ENCODE measurements at places on chromosomes 6 and 20. TPM values are rescaled to one million over a fixed set of nuclear protein-coding genes. Genes with fewer than 3 reads are reported as not detected.

- no peaks in the 10 kb centered on the region for H3K36me3 ChIP-seq
- H3K4me3 ChIP-seq = no peak overlapping the region
- H3K27ac ChIP-seq = peak overlapping the region; percentile 10
- H3K4me1 ChIP-seq = peaks cover 18% of the 10 kb centered on the region
- no peaks in the 10 kb centered on the region for H3K27me3 ChIP-seq
- no peak for DNase-seq
Observed at GRCh38 chr6:111805511-111806164, 67.6 kb downstream of the FYN start.

DNA sequence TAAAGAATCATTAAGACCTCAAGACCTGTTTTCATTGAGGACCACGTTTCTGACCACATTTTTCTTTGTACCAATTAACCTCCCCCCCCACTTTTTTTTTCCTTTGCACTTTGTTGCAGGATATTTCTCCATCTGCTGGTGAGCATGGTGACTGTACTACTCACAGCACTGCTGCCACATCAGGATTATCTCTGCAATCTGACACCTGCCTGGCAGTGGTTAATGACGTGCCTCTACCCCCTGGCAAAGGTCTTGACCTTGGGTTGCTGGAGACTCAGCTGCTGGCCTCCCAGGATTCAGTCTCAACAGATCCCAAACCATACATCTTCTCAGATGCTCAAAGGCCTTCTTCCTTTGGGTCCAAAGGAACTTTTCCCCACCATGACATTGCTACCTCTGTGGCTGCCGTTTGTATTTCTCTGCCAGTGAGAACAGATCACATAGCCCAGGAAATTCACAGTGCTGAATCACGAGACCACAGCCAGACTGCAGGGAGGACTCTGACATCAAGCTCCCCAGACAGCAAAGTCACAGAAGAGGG lies 46.6 kb upstream of the EDN3 start:
- H3K27me3 ChIP-seq = peaks cover 39% of the 10 kb centered on the region
- no peaks in the 10 kb centered on the region for H3K36me3 ChIP-seq
- H3K27ac ChIP-seq = no peak overlapping the region
- no peaks in the 10 kb centered on the region for H3K4me1 ChIP-seq
- no peak overlapping the region for H3K4me3 ChIP-seq

HTR1B gene
- not detected for total RNA-seq

- peaks cover 3% of the 10 kb centered on the region for H3K27me3 ChIP-seq
- peak overlapping the region; percentile 83 for H3K27ac ChIP-seq
- DNase-seq = peak; percentile 83
- H3K4me3 ChIP-seq = peak overlapping the region; percentile 80
- H3K36me3 ChIP-seq = no peaks in the 10 kb centered on the region
Observed at GRCh38 chr20:36093025-36093803, 61.3 kb upstream of the EPB41L1 start.

GRCh38 chr6:39446909-39447308 lies 124.4 kb upstream of the KCNK16 start:
- no peaks in the 10 kb centered on the region for H3K27me3 ChIP-seq
- no peak overlapping the region for H3K27ac ChIP-seq
- no peak overlapping the region for H3K4me3 ChIP-seq
- H3K4me1 ChIP-seq = no peaks in the 10 kb centered on the region

DNA sequence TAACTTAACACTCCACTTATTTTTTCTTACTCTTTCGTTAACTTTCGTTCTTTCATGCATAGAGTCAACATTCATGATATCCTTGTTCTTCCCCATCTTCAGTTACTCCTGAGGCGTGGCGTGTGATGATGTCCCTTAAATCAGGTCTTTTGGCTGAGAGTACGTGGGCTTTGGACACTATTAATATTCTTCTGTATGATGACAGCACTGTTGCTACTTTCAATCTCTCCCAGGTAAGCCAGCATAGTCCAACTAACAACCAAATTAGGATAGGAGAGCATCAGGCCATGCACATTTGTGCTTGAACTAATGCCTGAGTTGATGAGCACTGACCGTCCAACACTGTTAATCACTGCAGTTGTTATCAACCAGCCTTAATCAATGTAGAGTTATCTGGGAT lies 119.6 kb downstream of the TMEM242 start:
- peaks cover 3% of the 10 kb centered on the region for H3K4me1 ChIP-seq
- no peak overlapping the region for H3K4me3 ChIP-seq
- H3K27me3 ChIP-seq = no peaks in the 10 kb centered on the region
- DNase-seq = no peak
- H3K36me3 ChIP-seq = peaks cover 86% of the 10 kb centered on the region

ADAT2 gene
- 7.8 TPM for total RNA-seq

PPIL1 gene
- total RNA-seq = 6.3 TPM

BEND3 gene
- 2.1 TPM for total RNA-seq

DNA sequence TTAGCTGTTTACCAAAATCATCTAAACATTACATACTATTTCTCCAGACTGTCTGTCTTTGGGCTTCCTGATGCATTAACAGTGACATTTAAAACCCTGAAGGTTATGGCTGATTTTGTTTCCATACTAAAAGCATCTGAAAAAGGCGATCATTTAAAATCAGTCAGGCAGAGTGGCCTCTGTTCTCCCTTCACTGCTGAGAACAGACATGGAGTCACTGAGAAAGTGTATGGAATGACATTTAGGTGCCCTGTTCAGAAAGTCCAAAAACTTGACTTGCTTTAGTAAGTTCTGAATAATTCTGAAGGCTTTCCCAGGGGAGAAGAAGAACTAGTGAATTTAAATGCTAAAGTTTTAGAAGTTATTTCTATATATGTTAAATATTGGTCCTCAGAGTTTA lies 83.0 kb downstream of the MAP7 start:
- no peak for DNase-seq
- no peaks in the 10 kb centered on the region for H3K27me3 ChIP-seq
- H3K27ac ChIP-seq = no peak overlapping the region
- H3K4me1 ChIP-seq = no peaks in the 10 kb centered on the region
- no peak overlapping the region for H3K4me3 ChIP-seq
- no peaks in the 10 kb centered on the region for H3K36me3 ChIP-seq

DNA sequence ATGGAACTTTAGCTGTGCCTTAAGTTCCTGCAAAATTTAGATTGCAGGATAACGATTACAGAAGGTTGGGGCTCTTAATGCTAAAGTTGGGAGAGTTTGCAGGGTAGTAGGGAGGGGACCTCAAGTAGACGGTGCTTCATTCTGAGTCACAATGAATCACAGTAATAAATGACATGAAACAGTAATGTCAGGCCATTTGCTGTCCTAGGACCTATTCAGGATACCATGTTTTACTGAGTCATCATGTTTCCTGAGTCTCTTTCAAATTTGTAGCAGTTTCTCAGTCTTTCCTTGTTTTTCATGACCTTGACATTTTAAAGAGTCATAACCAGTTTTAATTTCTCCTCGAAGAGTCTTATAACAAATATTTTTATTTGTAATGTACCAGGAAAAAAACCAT lies 406.9 kb upstream of the MAP3K7 start:
- H3K27ac ChIP-seq = no peak overlapping the region
- no peaks in the 10 kb centered on the region for H3K4me1 ChIP-seq
- DNase-seq = no peak
- H3K27me3 ChIP-seq = no peaks in the 10 kb centered on the region
- H3K36me3 ChIP-seq = no peaks in the 10 kb centered on the region

DNA sequence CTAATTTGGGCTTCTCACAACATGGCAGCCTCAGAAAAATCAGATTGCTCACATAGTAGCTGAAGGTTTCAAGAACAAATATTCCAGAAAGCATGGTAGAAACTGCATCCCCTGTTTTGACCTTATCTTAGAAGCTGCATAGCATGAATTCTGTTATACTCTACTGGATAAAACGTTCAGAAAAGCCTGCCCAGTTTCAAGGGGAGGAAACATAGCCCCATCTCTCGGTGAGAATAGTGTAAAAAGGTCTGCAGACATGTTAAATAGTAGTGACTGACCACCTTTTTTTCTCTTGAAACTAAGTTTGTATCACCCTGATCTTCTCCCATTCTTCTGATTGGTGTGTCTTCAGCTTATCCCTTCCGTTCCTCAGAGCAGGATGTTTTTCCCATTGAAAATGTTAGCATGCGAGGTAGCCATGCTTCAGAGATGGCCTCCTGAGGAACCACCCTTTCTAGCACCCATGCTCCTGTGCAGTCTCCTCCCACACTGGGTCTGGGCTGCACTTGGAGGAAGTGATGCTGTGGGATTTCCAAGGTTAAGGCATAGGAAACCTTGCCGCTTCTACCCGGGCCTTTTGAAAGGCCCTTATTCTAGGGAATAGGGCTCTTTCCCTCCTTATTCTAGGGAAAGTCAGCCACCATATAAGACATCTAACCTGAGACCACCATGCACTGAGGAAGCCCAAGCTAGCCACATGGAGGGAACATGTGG lies 50.1 kb downstream of the MARCKS start:
- H3K27me3 ChIP-seq = no peaks in the 10 kb centered on the region
- H3K27ac ChIP-seq = no peak overlapping the region
- no peak overlapping the region for H3K4me3 ChIP-seq
- peaks cover 8% of the 10 kb centered on the region for H3K4me1 ChIP-seq
- DNase-seq = no peak
- no peaks in the 10 kb centered on the region for H3K36me3 ChIP-seq

- H3K27me3 ChIP-seq = no peaks in the 10 kb centered on the region
- H3K4me3 ChIP-seq = no peak overlapping the region
- H3K4me1 ChIP-seq = no peaks in the 10 kb centered on the region
- peaks cover 51% of the 10 kb centered on the region for H3K36me3 ChIP-seq
- no peak overlapping the region for H3K27ac ChIP-seq
Observed at GRCh38 chr20:38043512-38044300, 10.2 kb downstream of the RPRD1B start.

CD83 gene
- total RNA-seq = 9.0 TPM

REM1 gene
- 0.64 TPM for total RNA-seq

GRCh38 chr6:107284805-107285204 lies 169.5 kb upstream of the BEND3 start:
- H3K4me3 ChIP-seq = no peak overlapping the region
- H3K27ac ChIP-seq = no peak overlapping the region
- no peak for DNase-seq
- no peaks in the 10 kb centered on the region for H3K27me3 ChIP-seq
- H3K36me3 ChIP-seq = no peaks in the 10 kb centered on the region

DNA sequence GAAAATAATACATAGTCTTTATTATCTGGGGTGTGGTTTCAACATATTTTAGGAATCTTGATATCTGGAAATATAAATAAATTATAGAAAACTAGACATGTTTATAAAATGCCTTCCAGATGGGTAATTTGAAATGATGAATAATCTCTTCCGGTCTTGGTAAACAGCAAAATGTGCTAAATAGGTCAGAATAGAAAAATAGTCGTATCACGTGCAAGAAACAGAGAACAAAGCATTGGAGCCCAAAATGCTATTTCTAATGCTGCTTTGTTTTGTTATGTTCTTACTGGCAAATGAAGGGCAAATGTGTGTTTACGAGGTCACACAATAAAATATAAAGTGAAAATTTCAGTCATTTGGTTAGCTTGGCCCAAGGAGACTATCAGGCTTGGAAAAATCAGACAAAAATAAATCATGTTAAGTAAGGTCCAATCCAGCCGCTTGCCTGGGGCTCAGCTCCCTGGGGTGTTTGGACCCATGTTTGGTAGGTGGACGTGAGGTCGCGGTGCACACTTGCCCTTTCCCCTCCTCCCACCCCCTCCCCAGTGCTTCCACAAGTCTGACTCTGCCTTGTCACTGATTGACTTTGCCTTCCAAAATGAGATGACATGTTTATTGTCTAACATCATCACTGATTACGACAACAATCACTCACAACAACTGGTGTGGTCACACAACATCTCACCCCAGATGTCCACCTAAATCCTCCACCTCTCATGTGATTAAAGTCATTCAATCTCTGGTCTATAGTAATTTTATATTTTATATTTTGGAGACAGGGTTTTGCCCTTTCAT lies 56.0 kb downstream of the RIN2 start:
- no peaks in the 10 kb centered on the region for H3K27me3 ChIP-seq
- H3K36me3 ChIP-seq = no peaks in the 10 kb centered on the region
- no peak for DNase-seq
- H3K4me3 ChIP-seq = no peak overlapping the region
- H3K4me1 ChIP-seq = peaks cover 14% of the 10 kb centered on the region
- peak overlapping the region; percentile 36 for H3K27ac ChIP-seq

DNA sequence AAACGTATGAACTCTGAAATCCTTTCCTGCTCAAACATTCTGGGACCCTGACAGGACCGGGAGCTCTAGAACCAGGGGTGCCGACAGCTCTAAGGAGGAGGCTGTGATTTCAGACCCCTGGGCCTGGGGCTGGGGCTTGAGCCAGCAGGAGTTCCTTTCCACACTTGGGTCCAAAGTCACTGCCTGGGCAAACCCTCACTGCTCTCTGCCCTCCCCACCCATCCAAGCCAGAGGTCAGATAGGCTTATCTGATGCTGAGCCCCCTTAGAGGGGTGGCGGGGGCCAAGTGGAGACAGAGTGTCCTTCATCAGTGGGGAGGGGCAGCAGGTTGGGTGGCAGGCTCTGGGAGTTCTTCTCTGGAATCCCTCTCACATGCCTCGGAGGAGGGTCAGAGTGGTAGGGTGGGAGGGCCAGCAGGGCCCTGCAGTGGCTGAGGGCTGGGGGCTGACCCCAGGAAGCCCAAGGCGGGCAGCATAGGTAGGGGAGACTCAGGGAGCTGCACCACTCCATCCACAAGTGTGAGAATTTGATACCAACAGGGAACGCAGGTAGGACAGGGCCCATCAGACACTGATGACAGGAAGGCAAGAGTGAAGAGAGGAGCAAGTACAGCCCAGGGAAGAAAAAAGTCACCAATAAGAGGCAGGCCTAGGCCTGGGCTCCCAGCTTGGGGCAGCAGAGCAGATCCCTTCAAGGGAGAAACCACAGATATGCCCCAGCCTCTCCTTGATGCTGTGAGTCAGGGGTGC lies 121.0 kb downstream of the MRPL14 start:
- peak; percentile 49 for DNase-seq
- H3K4me1 ChIP-seq = peaks cover 16% of the 10 kb centered on the region
- H3K4me3 ChIP-seq = no peak overlapping the region
- peaks cover 34% of the 10 kb centered on the region for H3K27me3 ChIP-seq

ARHGAP40 gene
- total RNA-seq = 113 TPM

GRCh38 chr6:470051-470900 lies 78.7 kb downstream of the IRF4 start:
- H3K27ac ChIP-seq = no peak overlapping the region
- peaks cover 9% of the 10 kb centered on the region for H3K27me3 ChIP-seq
- no peaks in the 10 kb centered on the region for H3K4me1 ChIP-seq
- no peak overlapping the region for H3K4me3 ChIP-seq

FBXO9 gene
- total RNA-seq = 43.3 TPM

DNA sequence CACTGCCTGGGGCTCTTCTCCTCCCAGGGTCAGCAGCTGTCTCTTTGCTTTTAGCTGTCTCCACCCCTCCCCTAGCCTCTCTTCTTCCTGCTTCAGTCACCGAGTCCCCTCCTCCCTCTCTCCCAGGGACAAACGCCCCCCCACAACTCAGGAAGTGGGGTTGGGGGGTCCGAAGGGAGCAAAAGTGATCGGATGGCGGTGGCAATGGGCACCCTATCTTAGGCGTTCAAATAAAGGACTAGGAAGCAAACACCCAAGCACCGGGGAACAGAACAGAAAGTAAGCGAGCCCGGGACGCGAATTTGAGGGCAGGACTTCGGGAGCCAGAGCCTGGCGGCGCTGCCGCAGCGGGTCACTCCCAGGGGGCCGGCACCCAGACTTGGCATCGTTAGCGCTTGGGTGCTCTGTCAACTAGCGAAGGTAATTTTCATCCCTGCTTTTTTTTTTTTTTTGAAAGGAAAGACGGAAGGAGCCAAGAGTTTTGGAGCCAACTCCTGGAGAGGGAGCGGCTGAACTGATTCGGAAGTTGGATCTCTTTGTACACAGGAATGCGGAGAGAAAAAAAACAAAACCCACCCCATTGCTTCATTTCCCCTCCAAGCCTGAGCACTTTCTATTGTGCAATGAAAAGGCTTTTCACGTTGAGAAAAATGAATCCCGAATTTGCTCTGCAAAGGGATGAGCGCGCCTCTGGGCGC lies 815 bp upstream of the ITPR3 start:
- peaks cover 52% of the 10 kb centered on the region for H3K4me1 ChIP-seq
- DNase-seq = peak; percentile 68
- no peaks in the 10 kb centered on the region for H3K27me3 ChIP-seq
- peak overlapping the region; percentile 96 for H3K27ac ChIP-seq
- no peaks in the 10 kb centered on the region for H3K36me3 ChIP-seq

Measured in suprapubic skin (tissue), 4 donors.